ENCODE measurements at places on chromosomes 7 and 10. TPM values are rescaled to one million over a fixed set of nuclear protein-coding genes. Genes with fewer than 3 reads are reported as not detected.

Gene OR2A7
- 0.53 TPM for polyA plus RNA-seq

Gene ZNF282
- 11.6 TPM for polyA plus RNA-seq

Gene FAM13C
- not detected for polyA plus RNA-seq

Gene ERVW-1
- polyA plus RNA-seq = not detected

Gene SEPTIN7
- polyA plus RNA-seq = 319 TPM

Gene FAM131B
- 2.0 TPM for polyA plus RNA-seq

Gene ANK3
- polyA plus RNA-seq = 0.09 TPM

Gene IL6
- 25.7 TPM for polyA plus RNA-seq

Gene ZNF804B
- polyA plus RNA-seq = not detected

- no peak for DNase-seq
Measured at GRCh38 chr7:66696774-66697191, 43.8 kb upstream of the RABGEF1 start.

DNA sequence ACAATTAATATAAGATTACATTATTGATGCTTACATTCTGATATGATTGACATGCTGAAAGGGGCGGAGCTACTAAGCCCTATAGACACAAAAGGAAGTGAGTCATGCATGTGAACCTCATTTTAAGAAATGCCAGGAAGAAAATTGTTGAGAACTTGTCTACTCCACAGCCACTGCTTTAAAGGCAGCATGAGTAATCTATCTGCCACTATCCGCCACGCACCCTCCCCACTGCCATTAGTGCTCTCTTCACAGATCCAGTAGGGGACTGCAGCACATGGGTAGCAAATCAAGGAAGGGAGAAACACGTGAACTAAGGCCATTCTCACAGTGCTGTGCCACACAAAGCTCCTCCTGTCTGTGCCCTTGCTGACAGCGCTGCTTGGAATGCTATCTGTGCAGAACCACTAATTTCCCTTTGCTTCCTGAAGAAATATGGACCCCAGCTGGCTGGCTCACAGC lies 524.8 kb downstream of the GRM8 start:
- DNase-seq = no peak

- no peak for DNase-seq
Measured at GRCh38 chr7:105800849-105801534, 75.4 kb downstream of the ATXN7L1 start.

DNA sequence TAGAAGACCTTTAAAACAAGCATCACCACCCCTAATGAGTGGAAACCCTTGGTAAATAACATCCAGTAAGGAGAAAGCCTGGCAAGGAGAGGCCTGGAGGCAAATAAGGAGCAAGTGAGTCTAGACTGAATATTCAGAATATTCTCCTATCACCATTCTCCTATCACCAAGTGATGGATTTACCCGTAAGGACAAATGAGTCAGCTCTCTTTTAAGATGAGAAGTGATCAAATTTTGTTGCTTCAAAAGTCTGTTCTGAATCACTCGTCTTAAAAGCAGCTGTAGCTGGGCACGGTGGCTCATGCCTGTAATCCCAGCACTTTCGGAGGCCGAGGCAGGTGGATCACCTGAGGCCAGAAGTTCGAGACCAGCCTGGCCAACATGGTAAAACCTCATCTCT lies 28.4 kb downstream of the KIAA1549 start:
- no peak for DNase-seq

GRCh38 chr10:112985690-112986543 lies 35.9 kb downstream of the TCF7L2 start:
- DNase-seq = no peak

- DNase-seq = no peak
Measured at GRCh38 chr10:32731527-32731926, 226.5 kb downstream of the ITGB1 start.

GRCh38 chr10:78277314-78278057 lies 243.8 kb downstream of the RPS24 start:
- DNase-seq = no peak

DNA sequence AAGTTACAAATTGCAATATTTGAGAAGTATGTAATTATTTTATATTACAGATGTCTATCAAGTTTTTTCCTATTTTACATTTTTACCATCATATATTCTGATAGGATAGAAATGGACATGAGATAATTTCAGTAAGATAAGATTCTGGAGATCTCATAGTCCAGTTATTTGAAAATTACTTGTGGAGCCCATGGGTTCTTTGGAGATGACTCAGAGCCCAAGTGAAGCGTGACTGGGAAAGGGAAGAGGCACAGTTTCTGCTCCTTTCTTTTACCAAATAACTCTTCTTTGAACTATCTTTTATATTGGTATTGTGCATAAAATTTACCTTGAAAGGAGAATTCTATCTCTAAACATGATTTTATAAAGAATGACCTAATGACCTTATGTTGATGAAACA lies 2.4 kb downstream of the CD36 start:
- DNase-seq = no peak

- DNase-seq = no peak
Measured at GRCh38 chr7:115249080-115249479, 327.2 kb downstream of the MDFIC start.

DNA sequence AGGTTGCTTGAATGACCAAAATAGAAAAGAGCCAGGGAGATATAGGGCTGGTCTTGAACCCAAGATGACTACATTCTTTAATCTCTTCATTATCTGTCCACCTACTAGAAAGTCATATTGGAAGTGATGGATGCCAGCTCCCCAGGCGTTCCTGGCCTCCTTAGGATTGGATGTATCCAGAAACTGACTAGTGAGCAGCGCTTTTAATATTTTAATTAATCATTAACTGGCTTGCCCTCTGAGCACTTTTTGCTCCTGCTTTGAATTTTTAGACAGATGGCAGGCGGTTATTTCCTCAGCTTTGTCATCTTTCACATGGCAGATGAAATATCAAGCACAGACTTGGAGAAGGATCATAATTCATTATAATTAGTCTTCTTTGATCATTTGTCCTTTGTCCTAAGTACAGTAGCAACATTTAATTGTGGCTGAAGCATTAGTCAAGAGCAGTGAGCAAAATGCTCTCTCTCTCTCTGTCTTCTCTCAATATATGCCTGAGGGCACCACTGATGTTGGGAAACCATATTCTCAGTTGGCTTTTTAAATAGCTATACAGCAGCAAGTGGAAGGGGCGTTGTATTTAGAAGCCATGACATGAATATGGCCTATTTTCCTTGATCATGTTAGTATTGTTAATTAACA lies 588.0 kb downstream of the NRG3 start:
- DNase-seq = no peak

DNA sequence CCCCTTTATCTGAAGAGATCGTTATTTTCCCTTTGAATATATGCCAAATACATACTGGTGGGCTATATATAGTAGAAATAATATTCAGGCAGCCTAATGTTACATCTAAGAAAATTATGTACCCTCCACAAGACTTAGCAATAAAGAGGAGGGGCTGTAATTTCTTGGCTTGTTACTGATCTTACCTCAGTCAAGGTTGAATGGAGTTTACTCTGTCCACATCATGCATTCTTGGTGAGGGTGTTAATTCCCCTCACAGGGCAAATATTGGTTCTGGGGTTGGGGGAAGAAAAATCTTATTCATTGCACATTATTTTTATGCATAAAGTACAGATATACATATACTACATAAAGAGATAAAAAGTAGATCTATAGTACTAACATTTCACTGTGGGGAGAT lies 145.8 kb upstream of the ANK3 start:
- DNase-seq = no peak

- DNase-seq = no peak
Measured at GRCh38 chr7:5519515-5519928, 95.9 kb upstream of the TNRC18 start.

DNA sequence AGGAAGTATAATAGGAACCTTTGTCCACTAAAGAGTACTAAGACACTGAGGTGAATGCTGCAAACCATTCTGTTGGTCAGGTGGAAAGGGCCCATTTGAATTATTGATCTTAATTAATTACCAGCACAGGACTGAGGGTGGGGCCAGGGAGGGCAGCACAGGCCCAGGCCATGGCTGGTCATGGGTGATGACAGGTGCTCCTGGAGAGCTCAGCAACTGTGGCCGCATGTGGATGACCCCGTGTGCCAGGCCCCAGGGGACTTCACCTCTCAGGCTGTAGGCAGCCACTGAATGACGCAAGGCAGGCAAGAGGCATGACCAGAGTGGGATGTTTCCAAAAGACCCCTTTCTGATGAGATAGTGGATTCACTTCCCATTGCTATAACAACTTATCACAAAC lies 54.2 kb downstream of the HECW1 start:
- DNase-seq = no peak

GRCh38 chr10:56449770-56450169 lies 88.7 kb upstream of the ZWINT start:
- DNase-seq = no peak

DNA sequence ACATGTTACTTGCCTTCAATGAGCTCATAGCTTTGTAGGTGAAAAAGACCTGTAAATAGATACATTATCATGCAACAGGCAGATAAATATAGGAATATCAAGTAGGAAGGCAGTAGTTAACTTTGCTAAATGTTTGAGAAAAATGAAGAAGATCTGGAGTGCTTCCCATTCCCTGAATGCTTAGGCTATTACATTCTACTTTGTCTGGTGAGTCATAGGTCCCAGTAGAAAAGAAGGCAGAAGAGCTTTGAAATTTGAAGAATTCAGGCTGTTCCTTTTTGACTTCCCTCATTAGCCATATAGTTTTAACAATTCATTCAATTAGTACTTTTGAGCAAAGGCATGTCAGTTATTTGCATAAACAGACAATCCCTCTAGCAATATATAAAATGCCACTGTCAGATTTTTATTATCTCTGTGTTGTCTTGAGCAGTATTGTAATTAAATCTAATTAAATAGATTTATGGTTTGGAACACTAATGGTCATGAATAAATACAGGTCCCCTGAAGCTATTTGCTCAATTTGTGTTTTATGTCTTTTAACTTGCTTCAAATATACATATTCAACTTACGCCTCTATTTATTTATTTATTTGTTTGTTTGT lies 875.0 kb downstream of the REEP3 start:
- no peak for DNase-seq

Data from BJ (cell line).